ENCODE measurements at places on chromosomes 16 and 17.

DNA sequence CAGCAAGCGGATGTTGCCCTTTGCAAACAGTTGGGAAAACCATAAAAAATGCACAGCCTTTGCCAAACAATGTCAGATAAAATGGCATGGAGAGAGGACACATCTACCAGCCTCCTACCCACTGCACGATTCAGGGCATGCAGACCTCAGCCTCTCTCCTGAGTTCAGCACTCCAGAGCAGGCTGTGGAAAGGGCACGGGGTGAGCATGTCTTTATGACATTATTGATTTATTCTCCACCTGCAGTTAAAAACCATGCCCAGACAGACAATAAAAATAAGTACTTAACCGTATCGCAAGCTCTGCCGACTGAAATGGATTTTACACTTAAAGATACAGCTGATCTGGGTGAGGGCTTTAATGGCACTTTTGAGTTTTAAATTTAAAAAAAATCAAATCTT lies 127.1 kb downstream of the MAF start:
- DNase-seq = no peak

GRCh38 chr16:20393801-20394577 lies 10.5 kb downstream of the PDILT start:
- no peak for DNase-seq

DNA sequence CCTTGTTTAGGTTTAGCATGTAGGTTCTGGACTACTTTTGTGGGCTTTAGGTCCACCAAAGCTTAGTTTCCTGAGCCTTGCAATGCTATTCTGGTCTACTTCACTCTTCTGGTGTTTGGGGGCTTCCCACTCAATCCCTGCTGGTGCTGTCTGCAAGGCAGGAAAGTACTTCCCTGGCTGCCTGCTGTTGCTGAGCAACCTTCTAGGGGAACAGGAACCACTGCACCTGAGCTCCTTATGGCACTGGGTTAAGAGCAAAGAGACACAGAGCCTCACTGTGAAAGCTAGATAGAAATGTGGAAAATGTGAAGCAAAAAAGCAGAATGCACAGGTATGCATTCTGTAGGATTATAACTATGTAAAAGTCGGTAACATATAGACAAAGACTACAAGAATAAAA lies 17.0 kb downstream of the MPO start:
- no peak for DNase-seq

DNA sequence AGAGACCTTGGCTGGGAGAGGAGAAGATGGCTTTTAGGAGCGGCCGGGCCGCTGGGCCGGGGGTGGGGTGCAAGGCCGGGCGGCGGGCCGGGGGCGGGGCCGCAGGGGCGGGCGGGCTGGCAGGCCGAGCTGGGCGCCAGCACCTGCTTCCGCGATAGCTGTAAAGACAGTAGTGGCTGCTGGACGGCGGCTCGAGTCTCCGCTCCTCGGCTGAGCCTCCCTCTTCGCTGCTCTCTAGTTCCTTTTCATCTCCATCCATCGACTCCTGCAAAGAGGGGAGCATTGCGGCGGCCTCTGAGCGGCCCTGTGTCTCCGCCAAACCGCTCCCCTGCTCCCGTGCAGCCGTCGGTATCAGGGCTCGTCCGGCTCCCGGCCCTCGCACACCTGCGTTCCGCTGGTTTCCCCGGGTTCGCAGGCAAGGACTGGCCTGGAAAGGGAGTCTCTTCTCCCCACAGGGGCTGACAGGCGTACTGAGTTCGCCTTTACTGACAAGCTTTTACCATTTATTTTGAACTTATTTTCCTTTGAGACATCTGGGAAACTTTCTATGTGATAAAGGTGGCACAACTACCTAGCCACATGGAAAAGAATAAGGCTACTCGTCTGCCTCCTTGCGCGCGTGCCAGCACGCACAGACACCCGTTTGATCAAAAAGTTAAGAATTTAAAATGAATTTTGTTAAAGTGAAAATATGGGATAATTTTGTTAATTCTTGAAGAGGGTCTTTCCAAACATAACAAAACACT lies at the start of gene C17orf75:
Gene C17orf75, minus strand, starts transcription at position 317 of the 746 bp plus-strand sequence. Its CDS starts 34 bp downstream, at position 283.
- DNase-seq = peak; percentile 63

DNA sequence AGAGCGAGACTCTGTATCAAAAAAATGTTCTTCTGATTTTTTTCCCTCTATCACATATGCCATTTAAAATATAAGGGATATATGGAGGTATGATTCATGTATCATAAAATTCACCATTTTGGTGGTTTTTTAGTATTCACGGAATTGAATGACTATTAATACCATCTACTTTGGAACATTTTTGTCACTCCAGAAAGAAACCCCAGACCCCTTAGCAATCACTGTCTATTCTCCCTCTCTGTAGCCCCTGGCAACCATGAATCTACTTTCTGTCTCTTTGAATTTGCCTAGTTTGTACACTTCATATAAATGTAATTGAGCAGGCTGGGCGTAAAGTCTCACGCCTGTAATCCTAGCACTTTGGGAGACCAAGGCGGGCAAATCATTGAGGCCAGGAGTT lies 75.9 kb downstream of the PRKCA start:
- no peak for DNase-seq

DNA sequence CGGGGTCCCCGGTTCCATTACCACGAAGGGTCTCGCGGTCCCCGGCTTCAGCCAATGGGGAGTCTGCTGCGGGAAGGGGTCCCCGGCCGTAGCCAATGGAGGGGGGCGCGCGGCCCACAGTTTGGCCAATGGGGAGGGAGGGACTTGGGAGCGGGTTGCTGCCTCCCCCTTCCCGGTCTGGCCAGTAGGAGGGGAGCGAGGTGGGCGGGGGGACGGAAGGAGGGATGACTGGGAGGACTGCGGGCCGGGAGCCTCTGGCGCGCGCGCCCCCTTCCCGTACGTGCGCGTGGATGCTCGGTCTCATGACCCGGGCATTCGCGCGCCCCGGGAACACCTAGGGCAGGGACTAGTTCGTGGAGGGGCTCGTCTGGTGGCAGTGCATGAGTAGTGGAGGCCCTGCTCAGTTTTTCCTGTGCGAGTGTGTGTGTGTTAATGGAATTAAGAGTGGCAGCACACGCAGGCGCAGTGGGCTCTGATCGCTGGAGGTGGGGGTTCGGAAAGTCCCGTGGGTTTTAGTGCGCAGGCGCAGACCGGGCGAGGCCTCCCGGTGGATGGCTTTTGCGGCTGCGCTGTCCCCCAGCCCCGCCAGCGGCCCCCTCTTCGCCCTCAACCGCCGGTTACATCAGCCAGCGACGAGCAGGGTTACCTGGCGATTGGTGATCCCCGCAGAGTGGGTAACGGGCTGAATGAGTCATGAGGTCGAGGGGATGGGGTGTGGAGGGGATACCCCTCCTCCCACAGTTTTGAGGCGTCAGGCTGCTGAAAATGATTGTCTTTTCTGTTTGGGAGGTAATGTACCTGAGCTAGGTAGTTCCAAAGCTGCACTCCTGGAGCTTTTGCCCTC lies 1.3 kb downstream of the ATXN2L start:
- peak; percentile 95 for DNase-seq

GRCh38 chr16:70575376-70575775 lies 51.8 kb downstream of the SF3B3 start:
- no peak for DNase-seq

- DNase-seq = no peak
These were observed 11.8 kb downstream of the STXBP4 start for GRCh38 chr17:54980375-54980774.

DNA sequence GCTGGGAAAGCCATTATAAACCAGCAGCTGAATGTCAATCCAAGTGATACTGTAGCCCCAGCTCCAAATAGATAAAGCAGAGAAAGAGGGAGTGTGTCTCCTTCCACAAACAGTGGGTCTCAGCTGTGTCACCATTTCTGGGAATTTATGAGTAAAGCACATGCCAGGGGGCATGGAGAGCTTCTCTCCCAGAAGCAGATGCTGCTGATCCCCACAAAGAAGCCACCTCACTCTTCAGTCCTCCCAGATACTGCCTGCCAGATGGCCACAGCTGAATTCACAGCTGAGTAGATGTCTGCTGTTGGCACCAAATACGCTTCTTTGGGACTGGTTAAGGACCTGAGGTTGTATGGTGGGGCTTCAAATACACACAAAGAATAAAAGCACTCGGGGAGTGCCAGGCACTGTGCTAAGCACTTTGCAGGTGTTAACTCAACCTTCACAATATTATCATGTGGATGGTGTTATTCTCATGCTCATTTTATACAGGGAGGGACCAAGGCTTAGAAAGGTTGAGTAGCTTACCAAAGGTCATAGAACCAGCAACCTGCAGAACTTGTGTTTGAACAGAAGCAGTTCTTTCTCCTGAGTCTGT lies 298.3 kb downstream of the CDH11 start:
- DNase-seq = no peak

DNA sequence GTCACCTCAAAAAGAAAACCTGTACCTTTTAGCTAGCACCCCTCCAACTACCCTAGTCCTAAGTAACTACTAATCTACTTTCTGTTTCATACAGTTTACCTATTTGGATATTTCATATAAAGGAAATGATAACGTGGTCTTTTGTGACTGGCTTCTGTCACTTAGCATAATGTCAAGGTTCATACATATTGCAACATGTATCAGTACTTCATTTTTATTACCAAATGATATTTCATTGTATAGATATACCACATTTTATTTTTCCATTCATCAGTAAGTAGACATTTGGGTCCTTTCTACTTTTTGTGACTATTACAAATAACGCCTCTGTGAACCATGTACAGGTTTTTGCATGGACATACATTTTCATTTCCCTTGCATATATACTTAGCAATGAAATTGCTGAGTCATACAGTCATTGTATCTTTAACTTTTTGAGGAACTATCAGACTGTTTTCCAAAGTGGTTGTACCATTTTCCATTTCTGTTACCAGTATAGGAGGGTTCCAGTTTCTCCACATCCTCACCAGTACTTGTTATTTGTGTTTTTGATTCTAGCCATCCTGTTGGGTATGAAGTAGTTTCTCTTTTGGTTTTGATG lies 23.7 kb downstream of the MOSMO start:
- DNase-seq = no peak

GRCh38 chr17:74369221-74369620 lies 1.9 kb downstream of the GPR142 start:
- DNase-seq = no peak

DNA sequence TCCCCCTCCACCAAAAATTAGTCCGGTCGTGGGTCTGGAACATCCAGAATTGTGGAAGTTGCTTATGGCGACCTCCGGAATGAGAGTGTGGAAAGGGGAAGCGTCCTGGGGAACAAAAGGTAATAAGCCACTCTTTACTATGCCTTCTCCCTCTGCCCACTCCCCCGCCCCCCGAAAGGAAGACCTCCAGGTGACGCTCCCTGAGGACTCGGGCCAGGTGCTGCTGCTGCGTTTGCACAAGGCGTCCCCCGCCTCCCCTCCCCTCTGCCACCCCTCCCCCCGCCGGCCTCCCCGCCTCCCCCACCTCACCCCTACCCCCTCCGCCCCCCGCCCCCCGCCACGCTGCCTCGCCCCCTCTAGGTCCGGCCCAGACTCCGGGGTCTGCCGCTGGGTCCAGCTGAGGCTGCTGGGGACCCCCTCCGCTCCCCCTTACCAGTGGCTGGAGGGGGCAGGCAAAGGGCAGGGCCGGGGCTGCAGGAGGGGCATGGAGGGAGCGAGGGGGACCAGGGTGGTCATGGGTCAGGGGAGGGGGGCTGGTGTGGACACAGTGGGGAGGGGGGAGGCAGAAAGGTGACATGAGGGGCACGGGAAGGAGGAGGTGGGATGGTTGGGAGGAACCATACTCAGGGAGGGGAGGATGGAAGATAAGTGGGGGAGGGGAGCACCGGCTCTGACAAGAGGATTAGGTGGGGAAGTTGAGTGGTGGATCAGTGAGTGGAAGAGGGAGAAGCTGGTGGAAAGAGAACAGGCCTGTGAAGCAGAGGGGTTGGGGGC lies 23.6 kb downstream of the ALOX12B start:
- no peak for DNase-seq

- no peak for DNase-seq
These were observed 46.3 kb downstream of the RMI2 start for GRCh38 chr16:11391576-11391975.

- DNase-seq = no peak
These were observed 495 bp downstream of the TXNDC17 start for GRCh38 chr17:6641247-6641863.

GRCh38 chr17:49387498-49388289 lies 25.6 kb upstream of the ZNF652 start:
- DNase-seq = no peak

DNA sequence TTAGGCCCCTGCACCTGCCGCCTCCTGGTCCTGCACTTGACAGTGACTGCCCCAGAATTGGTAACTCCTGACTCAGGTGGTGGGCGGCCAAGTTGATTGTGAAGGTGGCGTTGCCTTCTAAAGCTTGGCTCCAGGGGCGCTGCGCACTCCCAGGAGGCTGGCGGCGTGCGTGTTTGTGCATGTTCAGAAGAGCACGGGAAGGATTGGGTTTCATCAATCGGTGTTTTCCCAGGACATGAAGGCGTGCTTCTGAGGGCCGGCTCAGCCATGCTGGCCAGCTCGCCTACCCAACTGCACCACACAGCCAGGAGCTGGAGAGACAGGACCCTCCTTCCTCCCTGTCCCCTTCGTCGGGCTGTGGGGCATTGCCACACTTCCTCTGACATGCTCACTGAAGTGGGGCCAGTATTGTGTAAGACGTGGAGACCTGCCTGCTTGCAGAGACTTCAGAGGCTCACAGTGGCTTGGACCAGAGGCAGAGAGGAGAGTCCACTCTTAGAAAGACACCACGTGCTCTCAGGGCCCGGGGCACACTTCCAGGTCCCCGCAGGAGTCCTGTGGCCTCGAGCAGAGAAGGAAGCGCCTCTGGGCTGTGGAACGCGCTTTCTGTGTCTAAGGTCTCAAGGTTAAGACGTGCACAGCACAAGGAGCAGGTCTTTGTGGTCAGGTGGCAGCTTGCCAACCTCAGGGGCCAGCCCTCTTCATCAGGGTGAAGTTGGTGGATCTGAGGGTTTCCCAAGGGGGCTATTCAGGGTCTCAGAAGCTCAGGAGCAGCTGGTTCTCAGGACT lies 2.8 kb downstream of the RAB40C start:
- no peak for DNase-seq

DNA sequence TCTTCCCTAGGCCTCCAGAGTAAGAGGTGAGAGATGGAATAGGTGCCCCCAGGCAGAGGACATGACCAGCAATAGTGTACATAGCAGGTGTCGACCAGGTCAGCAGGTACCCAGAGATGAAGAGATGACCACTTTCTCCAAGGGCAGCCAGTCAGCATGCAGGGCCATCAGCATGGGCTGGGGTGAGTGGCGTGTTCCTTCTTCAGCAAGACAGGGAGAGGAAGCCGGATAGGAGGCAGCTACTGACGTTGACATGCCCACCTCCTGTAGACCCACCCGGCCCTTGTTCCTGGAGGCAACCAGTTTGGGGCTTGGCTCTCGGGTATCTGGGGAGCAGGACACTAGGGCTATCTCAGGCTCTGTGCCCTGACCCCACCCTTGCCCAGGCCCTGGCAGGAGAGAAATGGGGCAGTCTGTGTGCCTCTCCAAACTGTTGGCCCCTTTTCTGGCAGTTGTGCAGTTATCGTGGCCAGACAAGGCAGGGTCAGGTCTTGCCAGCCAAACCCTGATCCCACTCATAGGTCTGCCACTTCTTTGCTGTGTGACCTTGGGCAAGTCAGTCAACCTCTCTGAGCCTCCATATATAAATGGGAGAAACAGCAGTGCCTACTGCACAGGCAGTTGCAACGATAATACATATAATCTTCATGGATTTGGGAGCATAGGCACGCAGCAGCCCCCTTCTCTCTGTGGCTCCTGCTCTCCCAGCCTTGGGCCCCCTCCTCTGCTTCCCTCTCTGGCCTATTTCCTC lies 1.4 kb upstream of the NDRG4 start:
- no peak for DNase-seq

GRCh38 chr17:40106760-40107521 lies 6.6 kb upstream of the NR1D1 start:
- DNase-seq = no peak

All from T1000 (cell line).